ENCODE measurements at places on chromosomes 13 and 19.

GRCh38 chr13:110907951-110908898 lies 6.6 kb downstream of the ANKRD10 start:
- DNase-seq: no peak

- DNase-seq: no peak
These were observed 59.0 kb downstream of the GSX1 start for GRCh38 chr13:27851096-27851850.

DNA sequence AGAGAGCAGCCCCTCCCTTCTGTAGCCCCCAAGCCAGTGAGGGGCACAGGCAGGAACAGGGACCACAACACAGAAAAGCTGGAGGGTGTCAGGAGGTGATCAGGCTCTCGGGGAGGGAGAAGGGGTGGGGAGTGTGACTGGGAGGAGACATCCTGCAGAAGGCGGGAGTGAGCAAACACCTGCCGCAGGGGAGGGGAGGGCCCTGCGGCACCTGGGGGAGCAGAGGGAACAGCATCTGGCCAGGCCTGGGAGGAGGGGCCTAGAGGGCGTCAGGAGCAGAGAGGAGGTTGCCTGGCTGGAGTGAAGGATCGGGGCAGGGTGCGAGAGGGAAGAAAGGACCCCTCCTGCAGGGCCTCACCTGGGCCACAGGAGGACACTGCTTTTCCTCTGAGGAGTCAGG lies 4.2 kb downstream of the KLK3 start:
- no peak for DNase-seq

- DNase-seq: no peak
These were observed 153.3 kb downstream of the IER2 start for GRCh38 chr19:13303381-13304129.

DNA sequence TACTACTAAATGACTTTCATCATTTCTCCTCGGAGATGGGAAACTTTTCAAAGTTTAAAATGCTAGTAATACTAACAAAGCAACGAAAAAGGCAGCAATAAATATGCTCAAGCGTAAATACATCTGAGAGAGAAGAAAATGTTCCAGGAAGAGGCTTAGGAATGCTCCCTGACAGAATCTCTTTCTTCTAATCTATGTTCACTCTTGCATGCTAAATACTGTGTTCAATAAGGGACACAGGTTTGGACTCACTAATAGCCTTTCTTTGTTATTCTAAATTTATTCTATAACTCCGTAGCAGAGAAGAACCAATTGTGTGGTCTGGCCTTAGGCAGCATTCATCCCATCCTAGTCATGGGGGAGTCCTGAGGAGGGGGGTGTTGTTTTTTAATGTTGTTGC lies 823.0 kb downstream of the PCDH9 start:
- DNase-seq: no peak

DNA sequence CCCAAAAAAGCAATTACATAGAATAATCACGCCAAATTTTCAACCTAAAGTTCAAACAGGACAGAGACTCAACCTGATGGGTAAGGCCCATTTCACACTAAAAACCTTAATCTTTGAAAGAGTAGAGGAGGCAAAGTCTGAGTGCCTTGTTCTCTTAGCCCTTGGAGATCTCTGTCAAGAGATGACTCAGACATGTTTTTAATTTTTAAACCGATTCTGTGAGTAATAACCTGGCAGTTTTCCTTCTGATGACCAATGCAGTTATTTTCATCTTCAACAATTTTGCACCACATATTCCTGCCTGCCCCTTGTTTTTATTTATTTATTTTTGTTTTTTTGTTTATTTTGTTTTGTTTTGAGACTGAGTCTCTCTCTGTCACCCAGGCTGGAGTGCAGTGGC lies 11.5 kb upstream of the TNFSF9 start:
- DNase-seq: peak; percentile 79

DNA sequence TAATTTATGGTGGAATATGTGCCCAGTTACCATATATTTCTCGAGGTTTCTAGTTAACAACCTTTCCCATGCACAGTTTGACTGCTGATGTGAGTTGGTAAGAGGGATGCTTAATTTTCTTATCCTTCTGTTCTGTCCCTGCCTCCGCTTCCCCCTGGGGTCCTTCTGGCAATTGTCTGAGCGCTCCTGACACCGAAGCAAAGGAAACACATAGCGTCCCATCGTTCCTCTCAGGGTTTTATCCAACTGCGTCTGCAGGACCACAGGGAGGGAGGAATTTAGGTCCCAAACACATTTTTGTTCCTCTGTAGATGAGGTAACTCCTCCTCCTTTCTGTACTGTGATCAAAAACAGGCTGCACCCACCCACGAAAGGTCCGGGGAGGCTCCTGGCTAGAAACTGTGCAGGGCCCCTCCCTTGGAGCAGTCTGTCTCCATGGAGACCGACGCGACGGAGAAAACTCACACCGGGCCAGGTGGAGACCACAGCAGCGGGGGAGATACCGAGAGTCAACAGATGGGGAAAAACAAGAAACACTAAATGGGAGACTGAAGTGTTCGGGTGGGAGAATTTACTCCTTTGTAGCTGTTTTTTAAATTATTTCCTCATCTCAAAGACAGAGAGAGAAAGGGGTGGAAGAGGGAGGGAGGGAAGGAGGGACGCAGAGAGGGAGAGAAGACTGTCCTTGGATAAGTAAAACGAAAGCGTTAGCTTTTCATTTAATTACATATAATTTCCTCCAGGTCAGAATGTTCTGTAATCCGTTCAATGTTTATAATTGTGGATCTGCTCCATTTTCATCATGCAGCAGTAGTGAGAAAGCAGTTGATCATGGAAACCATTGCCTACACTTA lies 191.8 kb upstream of the NBEA start:
- DNase-seq: peak; percentile 47

GRCh38 chr13:103487841-103488240 lies 421.6 kb upstream of the SLC10A2 start:
- no peak for DNase-seq

GRCh38 chr19:411723-412355 lies 2.9 kb upstream of the C2CD4C start:
- DNase-seq: no peak

GRCh38 chr19:51760697-51761356 lies at the start of gene FPR2:
Gene FPR2, plus strand, starts transcription at chr19:51761180. Its CDS starts 7,479 bp downstream, at chr19:51768659.
- DNase-seq: no peak

DNA sequence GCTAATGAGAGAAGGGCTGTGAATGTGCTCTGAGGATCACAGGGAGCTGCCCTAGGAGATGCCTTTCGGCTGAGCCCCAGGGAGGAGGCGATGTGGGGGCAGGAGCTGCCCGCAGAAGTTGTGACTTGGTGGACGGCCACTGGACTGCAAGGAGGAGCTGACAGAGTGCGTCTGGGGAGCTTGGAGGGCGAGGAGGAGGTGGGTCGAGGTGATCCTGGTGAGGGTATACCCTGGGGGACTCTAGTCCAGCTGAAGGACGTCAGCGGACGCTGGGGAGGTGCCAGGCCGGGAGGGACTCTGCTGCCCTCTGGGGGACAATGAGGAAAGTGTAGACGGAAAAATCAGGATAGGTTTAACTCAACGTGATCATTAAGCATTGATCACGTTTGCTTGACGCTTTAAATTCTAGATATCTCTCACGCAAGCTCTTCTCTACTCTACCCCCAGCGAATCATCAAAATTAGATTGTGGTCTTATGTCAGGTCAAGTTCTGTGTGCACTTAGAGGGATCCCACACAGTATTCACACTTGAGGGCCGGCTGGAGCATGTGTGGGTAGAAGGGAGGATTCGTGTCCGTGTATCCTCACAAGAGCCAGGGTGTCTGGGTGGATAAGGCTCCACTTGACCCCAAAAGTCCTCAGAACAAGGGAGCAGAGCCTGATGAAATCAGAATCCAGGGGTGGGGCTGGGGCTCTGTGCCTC lies 3.3 kb upstream of the CEACAM7 start:
- DNase-seq: peak; percentile 20

GRCh38 chr13:108044954-108045353 lies 170.4 kb downstream of the LIG4 start:
- no peak for DNase-seq

DNA sequence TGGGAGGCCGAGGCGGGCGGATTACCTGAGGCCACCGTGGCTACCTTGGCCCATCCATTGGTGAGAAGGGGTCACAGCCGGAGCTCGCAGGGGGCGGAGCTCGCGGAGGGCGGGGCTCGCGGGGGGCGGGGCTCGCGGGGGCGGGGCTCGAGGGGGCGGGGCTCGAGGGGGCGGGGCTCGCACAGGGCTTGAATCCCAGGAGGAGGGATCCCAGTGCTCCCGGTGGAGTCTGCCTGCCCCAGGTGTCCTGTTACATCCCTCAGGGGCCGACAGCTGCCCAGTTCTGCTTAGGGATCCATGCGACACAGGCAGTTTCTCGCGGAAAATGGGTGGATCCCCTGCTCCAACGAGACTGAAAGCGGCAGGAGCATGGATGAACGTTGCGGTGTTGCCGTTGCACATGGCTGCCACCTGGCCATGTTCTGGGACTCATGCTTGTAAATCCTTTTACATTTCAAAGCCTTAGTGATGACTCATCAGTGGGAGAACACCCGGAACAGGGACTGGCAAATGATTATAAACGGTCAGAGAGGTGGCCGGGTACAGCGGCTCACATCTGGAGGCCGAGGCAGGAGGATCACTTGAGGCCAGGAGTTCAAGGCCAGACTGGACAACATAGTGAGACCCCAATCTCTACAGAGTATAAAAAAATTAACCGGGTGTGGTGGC lies 25.1 kb downstream of the TMPRSS9 start:
- peak; percentile 62 for DNase-seq

DNA sequence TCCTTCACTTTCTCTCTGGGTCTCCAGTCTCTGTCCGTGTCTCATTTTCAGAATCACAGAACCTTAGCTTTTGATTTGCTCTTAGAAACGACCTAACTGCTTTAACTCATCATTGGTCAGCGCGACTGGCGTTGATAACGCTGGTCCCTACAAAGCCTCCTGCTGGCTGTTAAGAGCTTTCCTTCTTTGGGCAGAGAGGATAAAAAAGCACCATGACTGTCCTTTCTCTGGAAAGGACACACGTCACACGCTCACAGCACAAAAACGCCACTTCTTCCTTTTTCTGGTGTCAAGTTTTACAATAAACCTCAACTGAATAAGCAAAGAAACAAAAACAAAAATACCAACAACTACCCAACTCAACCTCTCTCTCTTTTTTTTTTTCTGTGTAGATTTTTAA lies 1.7 kb upstream of the KLK12 start:
- DNase-seq: no peak

GRCh38 chr13:66558506-66558905 lies 671.6 kb downstream of the PCDH9 start:
- DNase-seq: peak; percentile 59

GRCh38 chr13:108987517-108987916 lies 358.1 kb downstream of the MYO16 start:
- DNase-seq: peak; percentile 84

DNA sequence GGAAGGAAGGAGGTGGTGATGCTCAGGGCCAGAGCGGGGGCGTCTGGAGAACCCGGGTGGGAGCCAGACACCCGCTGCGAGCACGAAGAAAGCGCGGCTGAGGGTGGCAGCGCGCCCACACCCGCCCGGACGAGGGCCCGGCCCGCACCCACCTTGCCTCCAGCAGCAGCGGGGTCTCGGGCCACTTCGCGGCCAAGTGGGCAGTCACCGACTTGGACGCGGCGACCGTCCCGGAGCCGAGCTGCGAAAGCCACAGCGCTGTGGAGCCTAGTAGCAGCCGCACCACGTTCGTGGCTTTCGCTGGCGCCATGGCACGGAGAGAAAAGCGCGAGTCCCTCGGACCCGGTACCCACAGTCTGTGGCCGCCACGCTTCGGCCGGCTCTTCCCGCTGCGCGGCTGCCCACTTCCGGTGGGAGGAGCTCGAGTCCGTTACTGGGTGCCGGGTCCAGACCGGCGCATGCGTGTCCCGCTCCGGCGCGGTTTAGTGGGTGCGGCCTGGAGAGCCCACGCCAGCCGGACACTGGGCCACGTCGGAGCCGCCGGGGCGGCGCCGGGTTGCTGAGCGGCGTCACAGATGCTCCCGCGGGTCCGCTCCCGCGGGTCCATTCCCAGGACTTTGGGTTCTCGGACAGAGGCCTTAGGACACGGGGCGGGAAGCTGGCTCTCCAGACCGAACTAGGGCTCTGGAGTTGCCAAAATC lies at the start of gene UGGT2:
TSS of gene UGGT2 (minus strand) at position 399 of the 701 bp plus-strand sequence. CDS start at position 310, 89 bp downstream.
- peak; percentile 98 for DNase-seq

DNA sequence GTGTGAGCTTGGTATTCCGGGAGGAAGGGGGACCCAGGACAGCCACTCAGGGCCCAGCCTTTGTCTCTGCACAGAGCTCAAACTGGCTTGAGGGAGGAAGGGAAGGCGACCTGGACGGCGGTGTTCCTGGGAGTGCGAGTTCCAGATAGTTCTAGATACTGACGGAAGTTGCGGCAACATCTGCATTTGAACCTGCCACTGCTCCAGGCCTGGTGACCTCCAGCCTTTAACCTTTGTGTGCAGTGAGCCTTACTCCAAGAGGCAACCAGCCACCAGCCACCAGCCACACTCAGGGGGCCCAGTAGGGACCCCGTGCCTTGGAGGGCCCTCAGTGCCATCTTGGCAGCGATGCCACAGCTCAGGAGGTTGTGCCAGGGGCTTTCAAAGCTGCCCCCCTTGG lies 15.5 kb upstream of the ZBTB7A start:
- no peak for DNase-seq

- no peak for DNase-seq
These were observed 44.7 kb upstream of the GPI start for GRCh38 chr19:34320277-34320676.

DNA sequence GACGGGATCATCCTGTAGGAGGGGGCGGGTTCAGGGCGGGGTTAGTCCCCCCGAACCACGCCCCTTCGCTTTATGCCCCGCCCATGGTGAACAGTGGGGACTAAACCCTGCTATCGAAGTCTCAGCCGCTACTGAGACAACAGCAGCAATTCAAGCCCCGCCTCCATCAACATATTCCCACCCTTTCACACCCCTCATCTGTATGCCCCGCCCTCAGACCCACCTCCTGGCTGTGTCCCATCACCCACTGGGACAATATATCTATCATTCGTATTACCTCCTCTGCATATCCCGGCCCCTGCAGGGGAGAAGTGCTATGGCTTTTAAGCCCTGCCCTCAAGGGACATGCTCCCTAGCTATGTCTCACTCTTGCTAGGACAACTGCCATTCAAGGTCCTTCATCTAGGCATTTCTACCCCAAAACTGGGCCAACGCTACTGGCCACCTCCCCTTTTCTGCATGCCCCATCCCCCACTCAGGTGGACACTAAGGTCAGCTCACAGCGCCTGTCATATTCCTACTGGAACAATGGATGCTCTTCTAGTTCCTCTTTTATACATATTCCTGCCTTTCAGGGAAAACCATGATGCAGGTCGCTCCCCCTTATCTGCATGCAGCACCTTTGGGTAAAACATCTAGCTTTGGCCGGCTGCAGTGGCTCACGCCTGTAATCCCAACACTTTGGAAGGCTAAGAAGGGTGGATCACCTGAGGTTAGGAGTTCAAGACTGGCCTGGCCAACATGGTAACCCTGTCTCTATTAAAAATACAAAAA lies 11.9 kb downstream of the LRFN1 start:
- no peak for DNase-seq

DNA sequence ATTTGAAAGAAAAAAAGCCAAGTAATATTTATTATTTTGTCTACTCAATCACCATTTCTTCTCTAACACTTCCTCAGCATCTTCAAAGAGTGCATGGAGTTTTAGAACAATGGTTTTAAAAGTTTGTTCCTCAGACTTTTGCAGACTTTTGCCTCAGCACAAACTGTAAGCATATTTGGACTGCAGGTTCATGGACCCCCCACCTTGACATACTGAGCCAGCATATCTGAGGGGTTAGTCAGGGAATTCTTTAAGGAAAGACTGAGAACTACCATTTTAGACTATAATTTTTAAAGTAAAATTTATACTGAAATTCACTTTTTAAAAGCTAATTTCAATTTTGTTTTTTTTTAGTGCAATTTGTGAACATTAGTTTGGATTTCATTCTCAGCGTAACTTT lies 1676.8 kb upstream of the PCDH20 start:
- DNase-seq: no peak

All from adipocyte (in vitro differentiated cells).